ENCODE measurements at places on chromosomes 11 and 22. TPM values are rescaled to one million over a fixed set of nuclear protein-coding genes. Genes with fewer than 3 reads are reported as not detected.

Gene TBX10
- 4.9 TPM for polyA plus RNA-seq

Gene SEPTIN3
- polyA plus RNA-seq, result 5.1 TPM

DNA sequence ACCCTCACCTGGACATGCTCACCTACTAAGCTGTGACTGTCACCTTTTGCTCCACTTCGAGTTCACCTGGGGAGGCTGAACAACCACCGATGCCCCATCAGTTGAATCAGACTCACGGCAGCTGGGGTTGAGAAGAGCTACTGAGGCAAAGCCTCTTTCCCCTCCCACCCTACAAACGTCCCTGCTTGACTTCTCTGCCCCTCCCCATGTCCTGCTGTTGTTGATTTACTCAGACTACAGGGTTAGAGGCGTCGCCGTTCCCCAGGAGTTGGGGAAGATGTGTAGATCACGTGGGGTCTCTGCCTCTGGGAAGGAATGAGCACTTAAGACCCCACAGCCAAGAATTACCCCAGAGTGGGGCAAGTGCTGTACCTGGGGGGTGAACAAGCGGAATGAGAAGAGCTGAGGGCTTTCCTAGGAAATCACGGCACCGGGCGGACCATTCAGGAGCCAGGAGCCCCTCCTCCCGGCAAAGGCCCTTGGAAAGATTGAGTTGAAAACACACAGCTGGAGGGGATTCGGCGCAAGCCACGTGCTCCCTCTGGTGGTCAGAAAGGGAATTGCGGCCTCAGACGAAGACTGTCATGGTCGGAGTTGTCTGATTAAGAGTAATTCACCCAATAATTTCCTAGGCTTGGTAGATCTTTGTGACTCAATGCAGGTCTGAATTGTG lies 7.0 kb downstream of the FXYD2 start:
- DNase-seq, result peak; percentile 82

- DNase-seq, result peak; percentile 56
Measured at GRCh38 chr11:78187366-78188285, 800 bp downstream of the KCTD21 start.

GRCh38 chr11:125517116-125517770 lies 21.2 kb upstream of the FEZ1 start:
- peak; percentile 63 for DNase-seq

GRCh38 chr11:34292111-34292510 lies 65.7 kb downstream of the ABTB2 start:
- DNase-seq, result no peak
